ENCODE measurements at places on chromosomes 13 and 19.

DNA sequence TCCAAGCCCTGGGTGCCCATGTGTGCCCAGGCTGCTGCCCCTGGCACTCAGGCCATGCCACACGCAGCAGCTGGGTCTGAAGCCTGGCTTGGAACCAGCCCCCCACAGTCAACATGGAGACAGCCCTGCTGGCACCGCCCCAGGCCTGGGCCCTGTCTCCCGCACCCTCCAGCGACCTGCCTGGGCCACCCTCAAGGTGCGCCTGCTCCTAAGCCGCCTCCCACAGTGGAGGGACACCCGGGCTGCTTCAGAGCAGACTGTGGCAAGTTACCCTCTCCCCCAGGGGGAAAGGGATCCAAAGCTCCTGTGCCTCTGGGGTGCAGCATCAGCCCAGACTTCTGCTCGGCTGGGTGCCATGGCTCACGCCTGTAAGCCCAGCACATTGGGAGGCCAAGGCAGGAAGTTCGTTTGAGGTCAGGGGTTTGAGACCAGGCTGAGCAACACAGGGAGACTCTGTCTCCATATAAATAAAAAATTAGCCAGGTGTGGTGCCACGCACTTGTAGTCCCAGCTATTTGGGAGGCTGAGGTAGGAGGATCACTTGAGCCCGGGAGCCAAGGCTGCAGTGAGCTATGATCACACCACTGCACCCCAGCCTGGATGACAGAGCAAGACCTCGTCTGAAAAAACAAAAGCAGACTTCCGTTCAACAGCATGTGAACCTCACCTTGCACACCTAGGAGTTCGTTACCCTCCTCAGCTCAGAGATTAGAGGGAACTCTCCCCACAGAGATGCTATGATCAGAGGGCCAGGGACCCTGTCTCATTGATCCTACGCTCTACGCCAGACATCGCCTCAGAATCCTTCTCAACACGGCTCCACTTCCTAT, 15.6 kb downstream of the ELL start:
- DNase-seq, result no peak

DNA sequence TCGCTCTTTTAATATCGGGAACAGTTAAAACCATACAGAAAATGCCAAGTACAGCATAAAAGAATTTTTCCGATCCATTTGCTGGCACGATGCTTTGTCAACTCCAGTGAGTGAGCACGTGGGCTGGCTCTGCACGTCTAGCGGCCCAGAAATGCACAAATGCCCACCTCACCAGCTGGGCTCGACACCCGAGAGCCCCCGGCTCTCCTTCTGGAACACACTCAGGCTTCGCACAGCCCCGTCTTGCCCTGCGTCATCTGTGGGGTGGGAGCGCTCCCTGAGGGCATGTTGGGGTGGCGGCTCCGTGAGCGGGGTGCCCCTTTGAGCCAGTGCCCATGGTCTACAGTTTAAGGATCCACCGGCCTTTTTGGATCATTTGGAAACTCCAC, 24.5 kb downstream of the ATP4B start:
- DNase-seq, result no peak

- DNase-seq, result no peak
Measured at GRCh38 chr19:17629760-17630159, 58.4 kb downstream of the UNC13A start.

GRCh38 chr13:112056284-112056727, 10.6 kb upstream of the SOX1 start:
- DNase-seq, result no peak

- no peak for DNase-seq
Measured at GRCh38 chr13:113877149-113877990, 13.5 kb upstream of the GAS6 start.

DNA sequence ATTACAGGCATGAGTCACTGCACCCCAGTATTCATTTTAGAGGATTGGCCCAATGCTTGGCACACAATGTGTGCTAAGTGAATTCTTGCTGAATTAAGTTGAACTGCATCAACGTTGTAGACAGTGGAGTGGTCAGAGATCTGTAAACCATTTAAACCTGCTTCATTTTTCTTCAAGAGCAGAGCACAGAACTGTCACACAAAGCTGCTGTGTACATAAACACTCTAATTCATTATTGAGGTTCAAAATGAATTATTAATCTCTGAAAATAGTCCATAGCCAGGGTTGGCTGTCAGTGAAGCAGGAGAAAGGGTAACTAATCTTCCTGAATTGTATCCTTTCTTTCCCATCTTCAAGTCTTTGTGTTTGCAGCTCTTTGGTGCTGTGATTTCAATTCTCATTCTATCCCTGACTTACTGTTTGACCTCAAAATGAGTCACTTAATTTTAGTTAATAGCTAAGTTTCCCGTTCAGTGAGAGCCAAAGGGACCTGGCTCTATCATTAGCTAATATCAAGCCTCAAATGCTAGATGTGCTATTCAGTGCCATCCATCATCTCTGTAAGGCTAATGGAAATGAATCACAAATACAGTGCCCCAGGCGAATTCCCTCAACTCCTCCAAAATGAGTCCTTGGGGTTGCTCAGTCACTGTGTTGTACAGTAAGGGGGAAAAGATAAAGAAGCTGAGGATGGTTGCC, 77.0 kb upstream of the TSC22D1 start:
- no peak for DNase-seq

DNA sequence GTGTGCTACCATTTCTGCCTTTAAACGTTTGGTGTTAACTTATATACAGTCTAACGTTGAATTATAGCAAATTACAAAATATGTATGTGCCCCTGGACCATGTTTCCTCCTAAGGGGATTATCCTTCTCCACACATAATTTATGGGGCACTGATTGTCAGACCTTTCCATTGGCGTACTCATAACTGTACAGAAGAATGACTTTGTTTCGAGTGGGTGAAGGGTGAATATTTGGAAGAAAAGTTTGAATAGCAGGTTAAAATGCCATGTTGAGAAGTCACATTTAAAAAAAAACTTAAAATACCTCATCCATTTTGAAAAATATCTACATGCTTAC, 58.8 kb downstream of the SLC10A2 start:
- DNase-seq, result no peak

GRCh38 chr19:1671716-1672037, 19.3 kb upstream of the TCF3 start:
- DNase-seq, result no peak

DNA sequence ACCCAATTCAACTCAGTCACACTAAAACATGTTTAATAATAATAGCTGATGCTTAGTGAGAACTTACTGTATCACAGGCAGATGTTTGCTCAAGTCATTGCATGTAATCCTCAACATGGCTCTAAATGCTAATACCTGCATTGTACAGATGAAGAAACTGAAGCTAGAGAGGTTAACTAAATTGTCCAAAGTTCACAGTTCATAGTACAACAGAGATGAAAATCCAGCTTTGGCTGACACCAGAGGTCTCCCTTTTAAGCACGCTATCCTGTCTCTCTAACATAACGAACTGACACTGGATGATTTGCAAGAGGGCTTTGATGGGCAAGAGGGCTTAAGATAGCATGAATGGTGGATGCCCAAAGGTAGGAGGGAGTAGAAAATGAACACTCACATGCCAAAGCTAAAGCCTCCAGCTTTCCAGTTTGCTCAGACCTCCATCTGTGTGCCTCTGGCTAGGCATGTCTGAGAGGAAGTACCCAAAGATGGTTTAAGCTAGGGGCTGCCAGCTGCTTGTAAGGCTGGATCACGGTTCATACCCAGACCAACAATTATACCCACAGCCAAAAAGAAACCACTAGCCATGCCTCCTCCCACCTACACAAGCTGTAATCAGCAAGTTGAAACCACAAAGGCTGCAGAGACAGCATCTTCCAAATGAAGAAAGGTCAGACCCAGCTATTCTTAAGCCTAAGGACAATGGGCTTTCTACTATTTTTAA, 196.9 kb upstream of the UBL3 start:
- no peak for DNase-seq

Data from T follicular helper cell (primary cell).